Activated CD8-positive, alpha-beta T cell treated with anti-CD3 and anti-CD28 coated beads for 36 hours (primary cell): ENCODE measurements at places on chromosomes 12 and 14. TPM values are rescaled to one million over a fixed set of nuclear protein-coding genes. Genes with fewer than 3 reads are reported as not detected.
A peak's percentile ranks its signal among the peaks of the same experiment; 100 is the strongest.

DNA sequence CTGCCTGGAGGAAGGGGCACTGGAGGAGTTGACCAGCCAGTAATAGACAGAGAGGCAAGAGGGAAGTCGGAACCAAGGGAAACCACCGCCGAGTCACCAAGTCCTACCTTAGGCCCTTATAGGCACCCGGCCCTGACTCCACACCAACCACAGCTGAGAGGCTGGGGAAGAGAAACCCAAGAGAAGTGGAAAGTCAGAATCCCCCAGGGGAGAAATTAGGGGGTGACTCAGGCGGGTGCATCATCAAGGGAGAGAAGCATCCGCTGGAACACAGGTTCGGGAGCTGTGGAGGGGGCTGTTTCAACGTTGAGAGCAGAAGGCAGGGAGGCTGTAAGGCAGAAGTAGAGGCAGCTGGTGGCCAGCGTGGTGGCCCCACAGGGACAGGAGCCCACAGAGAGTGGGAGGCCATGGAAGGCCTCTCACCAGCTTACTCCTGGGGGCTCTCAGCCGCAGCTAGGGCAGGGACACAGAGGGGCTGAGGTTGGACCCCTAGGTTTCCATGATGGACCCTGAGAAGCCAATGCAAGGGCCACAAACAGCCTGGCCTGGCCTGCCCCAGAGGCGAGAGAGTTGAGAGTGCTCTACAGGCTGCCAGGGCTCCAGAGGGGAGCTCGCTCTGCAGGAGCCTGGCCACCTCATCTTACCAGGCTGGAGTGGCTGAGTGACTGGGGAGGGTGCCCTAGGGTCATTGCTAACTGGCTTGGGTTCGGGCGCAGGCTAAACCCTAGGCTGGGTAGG is 1.4 kb upstream of the TRMT61A start:
- peaks cover 34% of the 10 kb centered on the region for H3K4me1 ChIP-seq
- peaks cover 13% of the 10 kb centered on the region for H3K36me3 ChIP-seq
- peaks cover 12% of the 10 kb centered on the region for H3K27me3 ChIP-seq
- H3K4me3 ChIP-seq, result peak overlapping the region; percentile 41
- DNase-seq, result peak; percentile 67

DNA sequence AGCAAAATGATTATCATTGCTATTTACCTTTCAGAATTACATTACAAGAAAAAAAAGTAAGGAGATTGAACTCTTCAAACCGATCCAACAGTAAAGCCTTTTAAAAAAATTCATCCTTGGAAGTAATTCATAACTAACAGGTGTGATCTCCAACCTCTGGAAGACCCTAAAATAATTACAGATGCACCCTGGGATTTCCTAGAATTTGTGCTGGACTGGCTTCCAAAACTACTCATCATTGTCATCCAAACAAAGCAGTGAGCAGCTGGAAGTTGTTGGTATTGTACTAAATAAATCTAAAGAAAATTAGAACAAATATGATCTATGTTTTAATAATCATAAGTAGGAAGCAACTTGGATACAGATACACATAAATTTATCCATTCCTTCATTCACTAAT is 1.9 kb upstream of the YBX3 start:
- no peak for DNase-seq
- H3K27ac ChIP-seq, result no peak overlapping the region
- H3K4me3 ChIP-seq, result no peak overlapping the region
- peaks cover 21% of the 10 kb centered on the region for H3K4me1 ChIP-seq

DNA sequence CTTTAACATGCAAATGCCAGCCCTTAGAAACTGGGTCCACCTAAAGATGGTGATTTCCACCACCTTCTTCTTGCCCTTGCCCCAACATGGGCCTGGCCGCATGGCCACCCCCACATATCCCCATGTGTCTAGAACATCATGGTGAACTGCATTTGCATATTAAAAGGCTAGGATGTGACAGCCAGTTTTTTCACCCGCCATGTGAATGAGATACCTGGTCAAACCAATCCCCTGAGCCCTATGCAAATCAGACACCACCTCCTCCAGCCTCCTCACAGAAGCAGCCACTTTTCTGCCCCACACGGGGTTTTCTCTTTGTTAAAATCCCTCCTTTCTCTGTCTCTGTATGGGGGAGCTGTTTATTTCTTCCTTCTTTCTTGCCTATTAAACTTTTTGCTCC is 1322.5 kb downstream of the FSCB start:
- DNase-seq, result no peak
- H3K36me3 ChIP-seq, result no peaks in the 10 kb centered on the region
- no peaks in the 10 kb centered on the region for H3K27me3 ChIP-seq
- no peak overlapping the region for H3K4me3 ChIP-seq
- H3K27ac ChIP-seq, result no peak overlapping the region

DNA sequence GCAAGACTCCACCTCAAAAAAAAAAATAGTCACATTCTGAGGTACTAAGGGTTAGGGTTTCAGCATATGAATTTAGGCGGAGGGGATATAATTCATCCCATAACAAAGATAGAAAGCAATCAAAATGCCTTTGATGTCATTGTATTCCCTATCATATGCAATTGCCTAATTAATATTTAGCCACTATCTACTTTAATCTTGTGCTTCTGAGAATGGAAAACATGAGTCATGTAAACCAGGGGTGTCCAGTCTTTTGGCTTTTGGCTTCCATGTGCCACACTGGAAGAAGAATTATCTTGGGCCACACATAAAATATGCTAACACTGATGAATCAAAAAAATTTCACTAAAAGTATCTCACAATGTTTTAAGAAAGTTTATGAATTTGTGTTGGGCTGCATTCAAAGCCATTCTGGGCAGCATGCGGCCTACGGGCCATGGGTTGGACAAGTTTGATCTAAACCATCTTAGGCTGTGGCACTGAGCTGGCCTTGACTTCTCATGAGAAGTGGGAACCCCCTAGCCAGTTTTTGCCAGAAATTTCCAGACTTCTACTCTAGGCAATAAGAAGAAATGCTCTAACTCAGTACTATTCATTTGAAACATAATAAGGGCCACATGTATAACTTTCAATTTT is 219.8 kb downstream of the PTPRO start:
- H3K4me3 ChIP-seq, result no peak overlapping the region
- no peak for DNase-seq
- peaks cover 32% of the 10 kb centered on the region for H3K4me1 ChIP-seq
- H3K27me3 ChIP-seq, result no peaks in the 10 kb centered on the region
- no peaks in the 10 kb centered on the region for H3K36me3 ChIP-seq

- no peak for DNase-seq
- peaks cover 2% of the 10 kb centered on the region for H3K36me3 ChIP-seq
- no peak overlapping the region for H3K4me3 ChIP-seq
- peaks cover 15% of the 10 kb centered on the region for H3K27me3 ChIP-seq
Measured at GRCh38 chr12:122024132-122024785, 2.6 kb downstream of the BCL7A start.

GRCh38 chr12:1281683-1282366 is 290.8 kb downstream of the ERC1 start:
- DNase-seq, result no peak
- H3K4me1 ChIP-seq, result peaks cover 18% of the 10 kb centered on the region

TCL1B gene
- not detected for total RNA-seq
